ENCODE measurements at places on chromosomes 5 and 9.

- DNase-seq, result no peak
These were observed 305.2 kb upstream of the NREP start for GRCh38 chr5:112062181-112062580.

GRCh38 chr5:125582352-125582751 is 835.9 kb upstream of the ZNF608 start:
- no peak for DNase-seq

DNA sequence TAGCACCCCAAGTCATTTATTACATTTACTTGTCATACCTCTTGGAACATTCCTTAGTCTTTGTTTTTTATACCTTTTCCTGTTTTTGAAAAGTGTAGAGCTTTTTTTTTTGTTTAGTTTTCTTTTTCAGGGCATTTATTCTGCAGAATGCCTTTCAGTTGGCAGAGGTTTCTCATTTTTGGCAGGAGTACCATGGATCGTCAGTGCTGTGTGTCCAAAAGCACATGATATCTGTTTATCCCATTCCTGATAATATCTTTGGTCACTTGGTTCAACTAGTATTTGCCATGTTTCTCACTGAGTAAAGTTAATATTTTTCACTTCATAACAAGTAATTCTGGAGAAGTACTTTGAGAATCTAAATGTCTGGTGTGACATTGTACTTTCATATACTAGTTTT is 10.7 kb downstream of the OGN start:
- no peak for DNase-seq

- DNase-seq, result no peak
These were observed 230.3 kb upstream of the ZNF462 start for GRCh38 chr9:106632621-106633020.

DNA sequence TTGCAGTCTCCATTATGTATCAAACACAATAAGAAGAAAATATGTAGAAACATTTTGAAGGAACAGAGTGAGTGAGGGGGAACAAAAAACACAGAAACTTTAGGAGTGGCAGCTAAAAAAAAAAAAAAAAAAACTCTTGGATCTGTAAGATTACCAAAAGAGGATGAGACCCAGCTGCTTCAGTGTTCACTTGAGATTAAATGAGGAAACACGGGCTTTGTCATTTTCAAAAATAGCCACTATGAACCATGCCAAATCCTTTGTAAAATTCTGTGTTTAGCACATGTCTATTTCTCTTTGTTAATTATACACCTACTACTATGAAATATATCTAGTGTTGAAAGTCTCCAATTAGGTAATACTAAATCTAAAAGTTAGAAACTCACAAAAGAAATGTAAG is 485.9 kb downstream of the EFNA5 start:
- no peak for DNase-seq

DNA sequence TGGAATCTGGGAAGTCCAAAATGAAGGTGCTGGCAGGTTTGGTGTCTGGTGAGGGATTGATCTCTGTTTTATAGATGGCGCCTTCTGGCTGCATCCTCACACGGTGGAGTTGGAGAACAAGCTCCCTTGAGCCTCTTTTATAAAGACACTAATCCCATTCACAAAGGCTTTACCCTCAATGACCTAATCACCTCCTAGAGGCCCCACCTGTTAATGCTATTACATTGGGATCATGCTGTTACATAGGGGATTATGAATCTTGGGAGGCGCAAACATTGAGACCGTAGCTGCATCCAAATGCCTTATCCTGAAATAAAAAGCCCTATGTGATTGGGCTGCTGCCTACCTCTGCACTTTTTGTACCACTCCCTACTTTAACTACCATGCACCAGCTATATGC is 197.1 kb upstream of the HMHB1 start:
- no peak for DNase-seq

GRCh38 chr9:97367729-97368128 is 44.2 kb upstream of the TDRD7 start:
- no peak for DNase-seq

GRCh38 chr5:41003670-41004376 is 67.3 kb downstream of the MROH2B start:
- no peak for DNase-seq

DNA sequence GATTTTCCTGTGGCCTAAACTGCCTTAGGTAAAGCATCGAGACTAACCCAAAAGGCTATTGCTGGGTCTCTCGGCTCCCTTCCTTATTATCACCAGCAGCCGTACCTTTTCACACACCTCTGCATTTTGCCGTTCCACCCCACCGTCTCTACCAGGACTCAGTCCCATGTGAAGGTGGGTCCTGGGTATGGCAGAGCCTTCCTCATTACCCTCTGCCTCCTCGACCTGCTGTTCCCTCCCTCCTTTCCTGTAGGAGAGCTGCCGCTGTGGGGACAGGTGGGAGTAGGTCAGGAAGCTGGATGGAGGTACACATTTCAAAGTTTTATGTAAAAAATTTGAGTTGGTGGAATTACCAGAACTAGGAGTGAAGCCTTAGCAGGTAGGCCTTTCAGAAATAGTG is 1.8 kb downstream of the CCL28 start:
- no peak for DNase-seq

DNA sequence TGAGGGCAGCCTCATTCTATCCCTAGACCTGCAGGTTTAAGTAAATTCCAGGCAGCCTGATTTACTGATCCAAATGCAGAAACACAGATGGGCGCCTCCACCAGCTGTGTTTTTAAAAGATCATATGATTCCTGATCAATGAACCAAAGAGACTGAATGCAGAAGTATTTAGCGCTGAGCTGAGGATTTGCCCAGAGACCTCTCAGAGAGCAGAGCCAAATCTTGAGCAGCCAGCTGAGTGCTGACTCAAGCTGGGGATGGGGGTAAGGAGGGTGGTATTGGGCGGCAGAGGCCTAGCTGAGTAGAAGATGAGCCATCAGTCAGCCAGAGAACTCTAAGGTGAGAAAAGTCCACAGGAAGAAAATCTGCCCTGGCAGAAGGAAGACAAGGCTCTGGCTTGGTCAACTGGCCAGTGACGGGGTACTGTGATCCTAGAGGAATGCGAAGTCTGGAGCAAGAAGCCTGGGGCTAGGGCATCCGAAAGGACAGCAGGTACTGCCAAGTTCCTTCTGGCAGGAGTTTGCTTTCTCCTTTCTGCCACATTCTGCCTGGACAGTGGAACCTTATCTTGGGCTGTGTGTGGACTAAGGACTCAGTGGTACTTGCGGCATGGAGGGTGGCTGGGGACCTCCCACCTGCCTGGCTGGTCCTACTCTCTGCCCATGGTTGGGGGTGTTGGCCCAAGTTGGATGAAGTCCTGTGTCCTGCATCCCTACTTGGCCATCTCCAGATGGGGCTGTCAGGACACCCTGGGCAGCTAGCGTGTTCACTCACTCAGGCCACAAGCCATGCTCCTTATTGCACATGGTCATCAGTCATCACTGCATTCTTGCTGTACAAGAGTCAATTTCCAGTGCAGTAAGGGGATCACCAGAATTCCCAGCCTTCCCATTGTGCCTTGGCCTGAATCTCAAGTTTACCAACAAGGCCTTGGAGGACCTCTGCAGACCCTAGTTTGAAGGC is 34.5 kb upstream of the CDKN2AIPNL start:
- DNase-seq, result no peak

GRCh38 chr9:100525563-100525962 is 52.3 kb upstream of the CAVIN4 start:
- DNase-seq, result no peak

DNA sequence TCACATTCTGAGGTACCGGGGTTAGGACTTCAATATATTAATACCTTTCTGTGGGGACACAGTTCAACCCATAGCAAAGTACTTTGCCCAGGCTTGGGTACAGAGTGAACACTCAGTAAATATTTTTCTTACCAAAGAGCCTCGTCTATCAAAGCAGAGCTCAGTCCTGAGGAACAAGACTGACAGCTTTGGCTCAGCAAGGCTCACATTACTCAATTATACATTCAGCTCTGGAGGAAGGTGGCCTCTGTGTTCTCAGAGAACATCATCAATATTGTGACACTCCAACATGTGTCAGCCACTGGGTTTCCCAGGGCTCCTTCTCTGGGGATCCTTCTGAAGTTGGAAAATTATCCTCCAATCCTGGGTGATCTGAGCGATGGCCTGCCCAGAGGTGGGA is 186.4 kb downstream of the NMUR2 start:
- no peak for DNase-seq

GRCh38 chr9:127847178-127847510 is 7.3 kb downstream of the ENG start:
- DNase-seq, result no peak

DNA sequence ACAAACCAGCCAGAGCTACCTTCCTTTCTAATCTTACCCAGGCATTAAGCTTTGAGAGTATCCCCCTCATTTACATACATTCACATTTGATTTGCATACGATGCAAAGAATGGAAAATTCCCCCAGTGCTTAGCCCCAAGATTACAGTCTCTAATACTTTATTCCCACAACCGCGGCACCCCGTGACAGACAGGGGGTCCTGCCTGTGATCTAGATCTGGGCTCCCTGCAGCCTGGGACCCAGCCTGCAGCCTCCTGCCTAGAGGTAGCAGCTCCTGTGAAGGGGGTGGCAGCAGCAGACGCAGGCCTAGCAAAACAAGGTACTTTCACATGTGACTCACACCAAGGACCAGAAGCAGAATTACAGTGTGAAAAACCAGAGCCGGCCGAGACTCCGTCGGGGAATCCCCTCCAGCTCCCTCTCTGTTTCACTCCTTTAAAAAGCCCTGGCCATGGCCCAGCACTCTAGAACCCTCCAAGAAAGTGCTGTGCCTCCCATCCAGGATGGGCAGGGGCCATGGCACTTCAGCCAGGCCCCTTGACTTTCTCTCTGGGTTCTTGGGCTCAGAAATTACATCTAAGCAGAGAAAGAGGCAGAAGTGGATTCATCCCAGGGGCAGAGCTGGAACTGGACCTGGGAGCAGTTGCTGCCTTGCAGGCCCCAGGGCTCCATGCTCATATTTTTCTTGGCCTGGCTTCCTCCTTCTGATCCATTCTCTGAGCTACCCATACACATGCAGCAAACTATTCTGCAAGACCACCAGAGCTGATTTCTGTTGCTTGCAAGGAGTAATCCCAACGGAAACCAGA is 14.0 kb upstream of the TCF7 start:
- DNase-seq, result peak; percentile 68

DNA sequence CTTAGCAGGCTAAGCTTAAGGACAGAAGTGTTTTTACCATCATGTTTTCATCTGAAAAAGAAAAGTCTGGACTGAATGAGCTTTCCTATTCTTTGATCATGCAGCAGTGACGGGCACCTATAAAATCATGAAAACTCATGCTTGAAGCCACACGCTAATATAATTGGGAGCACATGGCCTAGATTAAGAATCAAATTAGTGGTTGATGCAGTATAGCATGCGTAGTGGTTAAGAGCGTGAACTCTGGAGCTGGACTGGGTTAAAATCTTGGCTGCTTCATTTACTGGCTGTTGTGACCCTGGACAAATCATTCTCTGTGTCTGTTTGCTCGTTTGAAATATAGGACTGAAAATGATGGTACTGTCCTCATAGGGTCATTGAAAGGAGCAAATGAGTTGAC is 49.9 kb upstream of the IL13 start:
- DNase-seq, result no peak

DNA sequence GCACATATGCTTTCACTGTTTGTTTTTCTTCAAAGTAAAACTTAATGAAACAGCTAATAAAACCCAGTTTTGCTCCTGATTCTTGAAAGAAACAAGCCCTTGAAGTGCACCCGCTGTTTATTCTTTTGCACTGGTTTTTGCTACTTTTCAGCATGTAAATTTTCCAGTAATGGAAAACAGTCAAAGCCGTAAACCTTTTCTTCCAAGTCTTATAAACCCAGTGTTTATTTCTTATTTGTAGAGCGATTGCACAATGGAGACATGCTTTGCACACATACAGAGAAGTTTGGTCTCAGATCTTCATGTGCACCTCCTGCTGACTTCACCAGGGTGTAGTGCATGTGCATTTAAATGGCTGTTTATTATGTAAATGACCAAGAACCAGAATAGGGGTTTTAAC is 51.8 kb downstream of the ATG10 start:
- DNase-seq, result no peak

GRCh38 chr5:138874771-138875551 is at the start of gene LRRTM2:
Gene LRRTM2 (minus strand): TSS chr5:138875335. CDS start chr5:138874911, 424 bp downstream.
- DNase-seq, result no peak

GRCh38 chr5:73370640-73371583 is 77.7 kb downstream of the FOXD1 start:
- no peak for DNase-seq

DNA sequence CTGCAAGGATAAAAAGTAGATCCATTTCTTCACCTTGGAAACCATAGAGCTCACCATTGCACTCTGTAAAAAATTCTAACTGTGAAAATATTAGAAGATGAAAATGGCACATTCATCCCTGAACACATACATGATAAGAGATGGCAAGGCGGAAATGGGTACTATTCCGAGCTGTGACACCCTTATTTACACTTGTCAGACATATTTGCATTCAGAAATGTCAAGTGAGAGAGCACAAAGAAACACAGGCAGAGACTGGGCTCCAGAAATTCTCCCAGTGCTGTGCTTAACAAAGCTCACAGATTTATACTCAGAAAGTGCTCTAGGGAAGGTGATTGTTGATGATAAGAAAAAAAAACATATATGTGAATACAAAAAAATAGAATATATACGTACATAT is 170.3 kb upstream of the PUM3 start:
- no peak for DNase-seq

DNA sequence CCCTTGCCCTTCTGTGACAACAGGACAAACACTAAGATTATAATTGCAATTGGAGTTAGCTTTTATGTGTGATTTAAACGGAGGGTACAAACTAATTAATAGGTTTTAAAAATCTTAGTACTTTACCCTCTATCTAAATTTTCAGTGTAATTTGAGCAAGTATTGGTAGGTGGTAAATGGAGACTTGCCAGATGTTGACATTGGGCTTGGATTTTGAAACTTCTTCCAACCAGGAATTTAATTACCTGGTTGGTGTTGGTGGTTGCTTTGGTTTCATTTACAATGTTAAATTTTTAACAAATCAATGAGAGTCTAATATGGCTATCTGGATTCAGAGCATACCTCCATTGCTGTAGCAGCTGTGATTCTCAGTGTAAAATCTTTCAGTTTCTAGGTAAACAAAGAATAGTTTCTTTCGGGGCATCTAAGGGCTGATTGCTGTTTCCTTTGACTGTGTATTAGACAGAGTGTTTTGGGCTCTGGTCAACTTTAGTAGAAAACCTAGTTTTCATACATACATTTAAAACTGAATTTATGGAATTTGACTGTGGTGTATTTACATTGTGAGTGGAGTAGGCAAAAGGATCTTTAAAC is 1.9 kb downstream of the DAPK1 start:
- no peak for DNase-seq

GRCh38 chr5:180803181-180804128 is 849 bp upstream of the MGAT1 start:
- peak; percentile 62 for DNase-seq

- DNase-seq, result no peak
These were observed 39.3 kb downstream of the TTLL11 start for GRCh38 chr9:122053567-122054350.

DNA sequence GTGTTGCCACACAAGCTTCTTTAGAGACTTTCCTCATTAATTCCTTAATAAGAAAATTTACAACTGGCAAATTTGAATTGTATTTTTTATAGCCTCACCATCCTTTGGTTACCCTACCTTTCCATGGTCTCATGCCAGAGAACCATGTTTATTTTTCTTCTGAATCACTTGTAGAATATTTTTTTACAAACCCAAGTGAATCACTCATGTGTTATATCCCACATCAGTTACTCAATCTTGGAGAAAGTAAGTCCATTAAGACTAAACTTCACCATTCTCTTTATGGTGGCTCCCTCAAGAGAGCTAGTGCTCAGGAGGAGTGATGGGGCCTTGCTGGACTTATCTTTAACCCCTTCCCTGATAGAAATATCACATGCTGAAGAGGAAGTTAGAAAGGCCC is 128.9 kb downstream of the SUSD1 start:
- DNase-seq, result no peak

All from activated naive CD8-positive, alpha-beta T cell treated with anti-CD3 and anti-CD28 coated beads, Interleukin-2, amount 50 U/mL, for 16 hours (primary cell).